ENCODE measurements at places on chromosomes 6 and 20.

DNA sequence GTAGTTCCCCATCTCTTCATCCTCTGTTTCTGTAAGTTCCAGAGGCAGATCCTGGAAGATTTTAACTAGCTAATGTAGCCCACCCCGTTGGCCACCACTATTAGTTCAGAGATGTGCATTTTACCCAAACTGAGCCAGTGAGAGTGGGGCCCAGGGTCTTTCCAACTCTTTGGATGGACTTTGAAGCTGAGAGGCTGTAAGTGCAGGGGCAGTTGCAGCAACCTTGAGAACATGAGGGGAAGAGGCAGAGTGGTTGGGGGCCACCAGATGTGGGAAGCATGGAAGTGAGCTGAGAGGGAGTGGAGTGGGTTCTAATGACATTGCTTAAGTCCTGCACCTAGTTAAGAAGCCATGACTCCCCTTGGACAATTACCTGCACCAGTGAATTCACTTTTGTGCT lies 72.2 kb downstream of the CDH26 start:
- no peak for DNase-seq

- DNase-seq, result no peak
Measured at GRCh38 chr6:128560966-128561365, 40.6 kb upstream of the PTPRK start.

GRCh38 chr6:170537329-170537728 lies 15.8 kb downstream of the PSMB1 start:
- DNase-seq, result no peak

DNA sequence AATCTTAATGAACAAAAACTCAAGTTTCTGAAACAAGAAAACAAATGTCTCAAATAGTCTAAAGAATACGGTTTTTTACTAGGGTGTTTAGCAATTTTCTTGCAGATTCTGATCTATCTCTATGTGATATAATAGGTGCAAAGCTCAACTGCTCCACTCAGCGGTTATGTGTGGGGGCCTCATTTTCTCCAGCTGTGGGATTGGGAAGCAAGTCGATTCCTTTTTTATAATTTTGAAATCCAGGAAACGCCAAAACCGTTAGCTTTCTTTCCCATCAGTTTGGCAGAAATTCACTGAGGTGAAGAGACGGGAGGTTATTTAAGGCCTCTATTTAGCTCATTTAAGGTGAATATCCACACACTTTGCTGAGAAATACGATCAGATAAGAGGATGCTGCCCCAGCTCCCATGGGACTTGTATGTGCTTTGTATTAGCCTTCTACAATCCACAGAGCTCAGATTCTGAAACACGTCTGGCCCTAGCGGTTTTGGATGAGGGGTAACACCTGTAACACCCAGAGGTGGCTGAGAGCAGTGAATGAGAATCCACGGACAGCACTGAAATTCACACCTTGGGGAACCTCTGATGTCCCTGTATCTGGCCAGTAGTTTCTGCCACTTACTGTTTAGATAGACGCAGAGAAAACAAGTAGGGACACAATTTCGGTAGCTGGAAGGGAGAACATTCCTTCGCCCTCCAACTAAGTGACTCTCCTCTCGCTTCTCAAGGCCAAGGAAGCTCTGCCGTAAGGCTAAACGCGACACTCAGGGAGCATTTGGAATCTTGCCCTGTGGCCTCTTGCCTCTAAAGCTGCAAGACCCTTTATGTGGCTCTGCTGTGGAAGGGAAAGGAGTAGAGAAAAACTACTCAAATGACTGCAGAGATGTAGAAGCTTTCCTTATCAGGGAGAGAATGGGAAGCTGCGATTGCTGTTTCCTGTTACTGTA lies 6.5 kb upstream of the BCAS4 start:
- DNase-seq, result no peak

GRCh38 chr6:138719744-138720143 lies 53.8 kb upstream of the CCDC28A start:
- DNase-seq, result no peak

DNA sequence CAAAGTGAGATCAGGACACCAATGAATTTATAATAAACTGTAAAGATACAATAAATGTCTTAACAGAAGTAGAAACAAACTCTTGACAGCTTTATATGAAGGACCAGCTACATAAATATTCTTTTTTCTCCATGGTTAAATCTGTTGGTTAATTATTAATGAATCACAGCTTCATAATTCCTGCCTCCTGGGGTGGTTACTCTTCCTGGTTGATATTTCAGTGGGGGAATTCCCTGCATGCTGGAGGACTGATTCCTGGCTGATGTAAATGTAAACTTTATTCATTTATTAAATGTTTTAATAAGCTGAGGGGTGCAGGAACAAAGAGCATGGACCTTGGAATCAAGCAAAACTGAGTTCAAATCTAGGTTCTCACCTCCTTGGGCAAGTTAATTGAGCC lies 16.2 kb upstream of the RCAN2 start:
- DNase-seq, result no peak

GRCh38 chr20:9136114-9136513 lies 67.2 kb downstream of the PLCB4 start:
- no peak for DNase-seq

DNA sequence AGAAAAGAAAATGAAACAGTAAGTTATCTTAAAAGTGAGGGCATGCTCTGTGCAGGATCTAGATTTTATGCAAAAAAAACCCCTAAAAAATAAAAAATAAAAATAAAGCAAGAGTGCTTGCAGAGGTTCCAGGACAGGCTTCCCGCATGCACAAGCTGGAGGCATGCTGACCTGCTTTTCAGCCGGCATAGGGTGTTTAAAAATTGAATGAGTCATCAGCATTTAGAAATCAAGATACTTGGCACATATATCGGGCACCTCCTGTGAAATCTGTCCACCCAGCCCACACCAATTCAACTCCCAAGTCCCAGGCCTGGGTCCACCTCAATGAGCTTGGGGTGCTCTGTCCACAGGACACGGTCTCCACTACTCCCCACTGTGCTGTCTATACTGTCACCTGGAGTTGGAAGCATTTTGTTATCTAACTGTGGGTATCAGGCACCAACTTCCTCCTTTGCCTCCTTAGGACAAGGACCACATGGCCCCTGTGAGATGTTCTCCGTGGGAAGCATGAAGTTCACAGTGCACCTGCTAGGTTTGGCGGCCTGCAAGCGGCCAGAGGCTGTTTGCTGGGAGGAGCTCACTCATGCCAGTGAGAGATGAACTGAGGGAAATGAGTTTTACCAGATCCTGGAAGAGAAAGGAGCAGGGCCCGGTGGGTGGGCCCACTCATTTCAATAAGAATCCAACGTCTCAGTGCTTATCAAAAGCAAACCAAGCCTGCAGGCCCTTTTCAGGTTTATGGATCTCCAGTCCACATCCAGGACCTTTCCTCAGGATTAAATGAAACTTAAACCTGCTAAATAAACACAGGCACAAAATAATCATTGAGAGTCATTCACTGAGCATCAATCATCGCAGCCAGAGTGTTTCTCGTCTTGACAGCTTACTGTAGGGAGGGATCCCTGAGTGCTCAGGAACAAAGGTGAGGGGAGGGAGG lies 121.1 kb downstream of the FOXA2 start:
- DNase-seq, result no peak

- DNase-seq, result peak; percentile 18
Measured at GRCh38 chr6:15365273-15365687, 119.4 kb downstream of the JARID2 start.

Data from stimulated activated CD8-positive, alpha-beta memory T cell treated with anti-CD3 and anti-CD28 coated beads, Interleukin-4, amount 100 ng/mL, for 4 hours (primary cell).